ENCODE measurements at places on chromosomes 5 and 9.

GRCh38 chr9:83962165-83962564 lies 17.9 kb downstream of the HNRNPK start:
- DNase-seq: no peak

- no peak for DNase-seq
These were observed 55.2 kb upstream of the ACTBL2 start for GRCh38 chr5:57537811-57538210.

DNA sequence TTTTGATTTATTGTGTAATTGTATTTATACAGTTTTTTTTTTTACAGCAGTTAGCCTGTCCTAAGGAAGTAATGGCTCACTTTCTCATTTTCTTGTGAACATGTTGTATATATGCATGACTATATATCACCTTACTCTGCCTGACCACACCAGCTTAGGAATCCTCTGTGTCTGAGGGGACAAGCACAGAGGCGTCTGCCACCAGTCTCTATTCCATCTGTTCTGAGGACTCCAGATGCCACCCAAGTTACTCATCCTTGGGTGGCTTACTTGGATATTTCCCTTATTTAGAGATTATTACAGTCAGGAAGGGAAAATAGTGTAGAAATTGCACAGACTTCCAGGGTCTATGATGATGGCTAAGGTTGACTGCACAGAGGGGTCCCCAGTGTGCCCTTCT lies 256.3 kb upstream of the C9orf72 start:
- no peak for DNase-seq

DNA sequence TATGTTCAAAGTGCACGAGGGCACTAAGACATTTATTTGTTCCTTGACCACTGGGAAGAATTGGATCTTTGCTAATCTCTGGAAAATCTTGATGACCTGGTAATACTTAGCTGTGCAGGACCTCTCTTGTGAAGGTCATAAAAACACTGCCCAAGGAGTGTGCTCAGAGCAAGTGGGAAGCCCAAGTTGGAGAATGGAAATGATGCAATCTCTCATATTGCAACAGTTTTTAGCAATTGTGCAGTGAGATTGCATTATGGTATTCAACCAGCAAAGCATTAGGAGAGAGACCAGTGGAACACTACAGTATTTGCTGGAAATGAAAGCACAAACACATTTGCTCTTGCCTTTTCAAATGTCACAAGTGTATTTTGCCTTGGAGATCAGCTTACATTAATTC lies 34.5 kb downstream of the TXNDC8 start:
- no peak for DNase-seq
